ENCODE measurements at places on chromosomes 13 and 19.

DNA sequence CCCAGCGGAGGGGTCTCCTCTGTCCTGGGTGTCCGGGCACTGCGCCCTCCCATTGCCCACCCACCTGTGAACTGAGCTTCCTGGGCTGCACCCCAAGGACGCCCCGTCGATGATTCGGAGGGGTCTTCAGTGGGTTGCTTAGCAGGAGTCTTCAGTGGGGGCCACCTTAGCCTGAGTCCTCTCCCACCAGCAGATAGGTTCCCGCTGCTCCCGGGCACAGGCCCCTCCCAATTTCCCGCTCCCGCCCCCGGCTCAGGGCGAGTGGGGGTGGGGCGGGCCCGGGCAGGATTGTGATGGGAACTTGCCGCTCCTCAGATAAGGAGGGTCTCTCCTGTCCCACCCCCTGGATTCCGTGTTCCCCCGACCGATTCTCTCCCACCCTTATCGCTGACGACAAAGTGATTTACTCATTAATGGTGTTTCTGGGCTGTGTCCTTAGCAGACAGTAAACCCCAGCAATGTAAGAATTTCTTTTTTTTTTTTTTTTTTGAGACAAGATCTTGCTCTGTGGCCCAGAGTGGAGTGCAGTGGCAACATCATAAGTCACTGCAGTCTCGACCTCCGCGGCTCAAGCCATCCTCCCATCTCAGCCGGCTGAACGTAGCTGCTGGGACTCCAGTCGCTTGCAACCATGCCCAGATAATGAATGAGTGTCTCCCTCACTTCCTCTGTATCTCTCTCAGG is 655 bp upstream of the S1PR5 start:
- DNase-seq: no peak

DNA sequence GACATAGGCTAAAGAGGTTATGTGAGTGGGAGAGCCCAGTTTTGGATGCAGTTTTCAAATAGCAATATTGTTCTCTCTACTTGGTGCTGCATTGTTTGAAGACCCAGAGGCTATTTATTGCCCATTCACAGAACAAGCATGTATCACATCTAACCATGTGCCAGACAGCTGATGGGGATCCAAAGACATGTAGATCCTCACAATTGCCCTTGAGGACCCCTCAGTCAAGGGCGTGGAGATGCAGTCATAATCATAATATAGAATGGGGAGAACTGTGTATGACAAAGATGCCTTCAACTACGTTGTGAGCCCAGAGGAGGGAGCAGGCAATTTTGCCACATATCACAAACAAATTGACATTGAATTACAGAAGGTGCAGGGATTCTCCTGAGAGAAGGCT is 70.5 kb downstream of the NHLRC3 start:
- no peak for DNase-seq

DNA sequence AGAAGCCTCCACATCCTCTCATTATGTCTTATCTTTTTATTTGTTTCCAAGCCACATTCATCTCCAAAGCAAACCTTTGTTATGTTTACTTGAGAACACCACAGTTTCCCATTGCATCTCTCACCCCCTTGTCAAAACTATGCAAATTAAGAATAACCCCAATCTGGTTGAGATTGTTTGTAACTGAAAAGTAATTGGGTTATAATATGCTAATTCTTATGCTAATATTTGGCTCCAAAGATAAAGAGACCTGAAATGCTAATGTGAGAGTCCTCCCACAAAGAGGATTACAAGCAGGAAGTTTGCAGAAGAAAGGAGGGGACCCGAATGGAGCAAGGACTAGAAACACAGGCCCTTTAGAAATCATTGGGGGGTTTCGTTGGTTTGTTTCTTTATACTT is 92.9 kb upstream of the UBL3 start:
- no peak for DNase-seq

GRCh38 chr19:38869836-38870607 is 8.1 kb downstream of the RINL start:
- DNase-seq: peak; percentile 84

DNA sequence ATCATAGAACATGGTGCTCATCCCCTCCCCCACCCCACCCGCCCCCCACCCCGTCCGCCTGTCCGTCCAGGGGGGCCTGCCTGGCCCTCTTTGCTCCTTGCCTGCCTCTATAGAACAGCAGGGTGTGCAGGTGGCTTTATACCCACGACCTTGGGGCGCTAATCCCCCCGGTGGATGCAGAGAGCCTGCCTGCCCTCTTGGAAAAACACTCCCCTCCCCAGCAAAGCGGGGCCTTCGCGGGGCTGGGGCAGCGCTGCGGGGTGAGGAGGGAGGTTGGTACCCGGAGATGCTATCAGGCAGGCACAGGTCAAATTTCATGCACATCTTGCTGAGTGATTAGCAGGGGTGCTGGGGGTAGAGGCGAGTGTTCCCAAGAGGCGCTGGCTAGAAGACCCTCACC is 21.9 kb downstream of the RFX1 start:
- no peak for DNase-seq

- no peak for DNase-seq
Measured at GRCh38 chr13:105602956-105603670, 932.3 kb downstream of the EFNB2 start.

DNA sequence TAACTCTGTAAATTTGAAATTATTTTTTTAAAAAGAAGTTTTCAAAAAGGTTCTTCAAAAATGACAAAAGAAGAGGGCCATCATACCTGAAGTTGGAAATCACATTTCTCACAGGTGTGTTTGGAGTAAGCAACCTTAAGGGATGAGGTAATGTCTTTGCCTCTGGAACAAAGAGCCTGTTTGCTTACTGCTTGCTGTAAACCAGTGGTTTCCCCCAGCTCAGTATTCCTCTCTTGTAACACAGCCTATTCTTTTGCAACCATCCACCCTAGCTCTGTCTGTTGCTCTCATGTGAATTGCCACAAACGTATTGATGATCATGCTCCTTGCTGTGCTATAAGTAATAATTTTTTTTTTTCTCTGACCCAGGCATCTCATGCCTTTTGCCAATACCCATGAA is 38.1 kb downstream of the UCHL3 start:
- no peak for DNase-seq

DNA sequence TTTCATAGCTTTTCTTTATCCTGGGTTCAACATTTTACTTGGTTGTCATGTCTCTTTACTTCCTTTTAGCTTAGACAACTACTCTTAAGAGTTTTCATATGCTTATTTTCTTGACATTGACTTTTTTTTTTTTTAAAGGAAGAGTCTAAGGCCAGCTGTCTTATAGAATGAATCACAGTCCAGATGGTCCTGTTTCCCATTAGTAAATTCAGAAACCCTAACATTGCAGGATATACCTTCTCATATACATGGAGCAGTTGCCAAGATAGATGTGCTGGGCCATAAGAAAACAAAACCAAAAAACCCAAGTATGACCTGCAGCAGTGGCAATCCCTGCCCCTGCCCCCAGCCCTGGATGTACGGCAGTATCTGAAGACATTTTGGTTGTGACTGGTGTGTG is 72.8 kb downstream of the COG3 start:
- no peak for DNase-seq

- DNase-seq: no peak
Measured at GRCh38 chr19:4694211-4694987, 24.3 kb upstream of the MYDGF start.

GRCh38 chr13:92843549-92843948 is 383.1 kb upstream of the GPC6 start:
- DNase-seq: no peak

DNA sequence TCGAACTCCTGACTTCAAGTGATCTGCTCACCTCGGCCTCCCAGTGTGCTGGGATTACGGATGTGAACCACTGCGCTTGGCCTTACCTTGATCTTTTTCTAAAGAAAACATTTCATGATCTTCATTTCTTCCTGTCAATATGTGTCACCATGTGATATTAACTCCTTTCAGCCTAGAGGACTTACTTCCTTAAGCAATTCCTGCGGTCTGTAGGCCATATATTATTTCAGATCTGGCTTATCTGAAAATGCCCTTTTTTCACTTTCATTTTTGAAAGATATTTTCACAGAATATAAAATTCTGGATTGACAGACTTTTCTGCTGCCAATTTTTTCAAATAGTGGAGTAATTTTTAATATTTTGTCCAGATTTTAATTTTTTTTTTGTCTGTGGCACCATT is 2.0 kb upstream of the GPR32 start:
- no peak for DNase-seq

- no peak for DNase-seq
Measured at GRCh38 chr19:1514986-1515721, 2.3 kb upstream of the ADAMTSL5 start.

DNA sequence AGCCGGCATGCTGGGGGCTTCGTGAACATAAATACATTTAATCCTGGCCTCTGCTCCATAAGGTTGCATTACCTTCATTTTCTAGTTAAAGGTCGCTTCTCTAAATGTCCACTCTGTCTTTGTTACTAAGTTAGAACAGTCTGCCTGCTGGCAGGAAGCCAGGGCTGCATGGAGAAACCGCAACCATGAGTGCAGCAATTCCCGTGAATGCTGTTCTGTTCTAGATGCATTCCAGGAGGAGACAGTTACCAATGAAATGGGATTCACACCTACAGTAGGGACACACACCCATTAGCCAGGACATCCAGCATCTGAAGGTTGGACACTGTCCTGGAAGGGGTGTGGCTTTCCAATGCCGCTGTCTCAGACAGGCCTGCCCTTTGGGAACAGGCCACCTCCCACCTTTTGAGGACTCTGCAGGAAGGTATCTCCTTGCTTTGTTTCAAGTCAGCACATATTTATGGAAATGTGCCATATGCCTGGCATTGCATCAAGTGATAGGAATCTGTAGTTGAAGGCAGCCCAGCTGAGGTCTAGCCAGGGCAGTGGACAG is 129.7 kb downstream of the SLC7A1 start:
- DNase-seq: no peak

GRCh38 chr13:35530147-35530546 is 53.7 kb upstream of the MAB21L1 start:
- no peak for DNase-seq

- DNase-seq: peak; percentile 5
Measured at GRCh38 chr19:48683349-48683748, 10.5 kb upstream of the NTN5 start.

- DNase-seq: no peak
Measured at GRCh38 chr13:112670864-112671263, 19.0 kb upstream of the ATP11A start.

GRCh38 chr19:34096020-34096915 is 76.0 kb upstream of the LSM14A start:
- DNase-seq: no peak

DNA sequence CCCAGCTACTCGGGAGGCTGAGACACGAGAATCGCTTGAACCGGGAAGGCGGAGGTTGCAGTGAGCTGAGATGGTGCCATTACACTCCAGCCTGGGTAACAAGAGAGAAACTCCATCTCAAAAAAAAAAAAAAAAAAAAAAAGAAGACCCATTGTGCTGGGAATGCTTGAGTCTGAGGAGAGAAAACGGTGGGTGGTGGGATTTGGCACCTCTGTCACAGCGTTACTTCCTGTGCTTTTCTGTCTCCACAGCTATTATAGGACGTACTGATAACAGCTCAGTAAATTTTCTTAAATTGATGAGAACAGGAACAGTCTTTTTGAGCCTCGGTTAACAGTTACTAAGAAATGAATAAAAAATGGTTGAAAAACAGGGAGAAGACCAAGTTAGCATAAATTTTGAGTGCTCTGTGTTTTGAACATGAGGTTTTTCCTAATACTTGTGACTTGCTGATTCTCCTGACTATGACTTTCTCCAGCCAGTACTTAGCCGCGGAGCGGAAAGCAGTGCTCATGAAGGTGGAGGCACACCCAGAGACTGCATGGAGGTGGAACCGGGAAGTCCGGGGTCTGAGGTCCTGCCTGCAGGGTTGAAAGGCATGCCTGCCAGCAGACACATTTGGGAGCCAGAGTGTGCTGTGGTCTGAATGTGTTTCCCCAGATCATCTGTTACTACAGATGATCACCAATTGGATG is 55.3 kb upstream of the TEX29 start:
- no peak for DNase-seq

DNA sequence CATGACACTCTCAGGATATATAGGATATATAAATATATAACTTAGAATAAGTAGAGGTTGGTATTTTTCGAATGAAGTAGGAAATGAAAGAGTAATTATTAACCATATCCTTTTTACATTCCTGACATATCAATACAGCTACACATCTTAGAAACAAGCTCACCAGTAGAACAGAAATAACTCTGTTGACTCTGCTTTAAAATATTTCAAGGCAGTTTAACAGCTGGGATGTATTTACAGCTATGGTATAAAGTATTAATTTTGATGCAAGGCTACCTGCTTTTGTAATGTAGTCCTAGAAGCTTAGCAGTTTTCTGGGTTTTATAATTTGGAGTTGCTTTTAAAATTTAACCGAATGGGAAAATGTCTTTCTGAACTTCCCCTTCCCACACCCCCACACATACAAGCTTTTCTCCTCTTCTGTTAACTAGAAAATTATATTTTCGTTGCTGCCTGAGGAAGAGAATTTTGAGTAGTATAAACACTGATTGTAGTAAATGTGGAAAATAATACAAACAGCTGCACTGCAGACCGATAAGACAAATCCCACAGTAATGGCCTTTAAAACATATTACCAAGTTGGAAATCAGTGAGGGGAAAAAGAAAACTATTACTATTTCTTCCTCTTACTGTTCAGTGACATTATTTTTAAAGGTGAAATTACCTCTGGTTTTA is 147.7 kb downstream of the GGACT start:
- no peak for DNase-seq

DNA sequence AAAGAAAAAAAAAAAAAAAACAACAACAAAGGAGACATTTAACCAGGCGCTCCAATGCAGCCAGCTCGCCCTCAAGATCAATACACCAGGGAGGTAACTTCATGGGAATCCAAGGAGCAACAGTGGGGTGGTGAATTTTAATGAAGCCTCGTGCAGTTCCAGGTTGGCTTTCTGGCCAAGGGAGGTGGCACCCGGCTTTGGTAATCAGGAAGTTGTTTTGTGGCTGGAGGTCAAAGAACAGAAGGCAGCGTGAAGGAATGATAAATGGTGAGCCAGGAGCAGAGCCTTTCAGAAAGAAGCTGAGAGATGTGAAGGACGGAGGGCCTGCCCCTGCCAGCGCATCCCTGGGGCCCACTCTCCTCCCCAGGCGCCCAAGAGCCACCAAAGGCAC is 188.2 kb upstream of the TSC22D1 start:
- no peak for DNase-seq

DNA sequence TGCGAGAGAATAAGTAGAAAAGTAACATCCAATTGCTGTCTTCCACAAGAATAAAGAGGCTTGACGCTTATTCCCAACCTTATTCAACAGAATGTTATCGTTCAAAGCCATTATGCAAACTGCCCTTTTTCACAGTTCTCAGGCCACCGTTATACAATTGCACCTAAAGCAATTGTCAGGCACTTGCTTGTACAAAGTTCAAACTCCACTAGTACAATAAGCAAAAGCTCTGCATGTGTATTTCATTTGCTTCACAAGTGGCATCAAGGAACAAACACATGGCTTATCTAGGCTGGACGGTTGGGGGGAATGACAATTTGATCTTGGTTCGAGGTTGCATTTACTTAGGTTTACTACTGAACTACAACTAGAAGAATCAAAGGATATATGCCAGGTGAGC is 815.6 kb downstream of the EFNB2 start:
- DNase-seq: no peak

- no peak for DNase-seq
Measured at GRCh38 chr19:5122671-5123409, 153.9 kb downstream of the KDM4B start.

- DNase-seq: no peak
Measured at GRCh38 chr13:86438034-86438433, 638.8 kb upstream of the SLITRK6 start.

GRCh38 chr13:24203811-24204210 is 43.3 kb downstream of the SPATA13 start:
- no peak for DNase-seq

- no peak for DNase-seq
Measured at GRCh38 chr19:15265850-15266248, 33.6 kb upstream of the EPHX3 start.

- no peak for DNase-seq
Measured at GRCh38 chr13:104008541-104009435, 942.6 kb upstream of the SLC10A2 start.

Measured in stimulated activated CD8-positive, alpha-beta memory T cell treated with anti-CD3 and anti-CD28 coated beads, Interleukin-7, amount 100 ng/mL, for 1 hour (primary cell).